GM12892 (cell line): ENCODE measurements at places on chromosomes 3 and 15.

DNA sequence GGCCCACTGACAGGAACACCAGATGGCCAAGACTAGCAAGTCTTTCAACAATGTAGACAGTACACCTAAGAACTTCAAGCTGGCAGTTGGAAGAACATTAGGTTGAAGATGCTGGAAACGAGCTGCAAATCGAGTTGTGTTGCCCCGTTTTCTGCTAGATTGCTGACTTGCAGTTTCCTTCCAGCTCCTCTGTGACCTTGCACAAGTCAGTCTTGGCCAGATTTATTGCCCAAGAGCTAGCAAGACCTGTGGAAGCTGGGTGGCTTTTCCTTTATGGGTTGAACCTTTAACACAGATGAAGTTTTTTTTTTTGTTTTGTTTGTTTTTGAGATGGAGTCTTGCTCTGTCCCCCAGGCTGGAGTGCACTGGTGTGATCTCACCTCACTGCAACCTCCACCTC lies 2.9 kb upstream of the RBM6 start:
- no peak for DNase-seq

- no peak for DNase-seq
Observed at GRCh38 chr3:70982700-70983140, 600.8 kb downstream of the FOXP1 start.

DNA sequence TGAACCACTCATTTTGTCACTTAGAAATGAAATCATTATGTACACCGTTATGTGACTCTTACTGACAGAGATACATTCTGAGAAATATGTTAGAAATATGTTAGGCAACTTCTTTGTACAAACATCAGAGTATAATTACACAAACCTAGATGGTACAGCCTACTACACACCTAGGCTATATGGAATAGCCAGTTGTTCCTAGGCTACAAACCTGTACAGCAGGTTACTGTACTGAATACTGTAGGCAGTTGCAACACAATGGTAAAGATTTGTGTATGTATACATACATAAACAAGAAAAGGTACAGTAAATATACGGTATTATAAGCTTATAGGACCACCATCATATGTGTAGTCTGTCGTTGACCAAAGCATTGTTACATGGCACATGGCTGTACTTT lies 3.7 kb downstream of the SACM1L start:
- no peak for DNase-seq

DNA sequence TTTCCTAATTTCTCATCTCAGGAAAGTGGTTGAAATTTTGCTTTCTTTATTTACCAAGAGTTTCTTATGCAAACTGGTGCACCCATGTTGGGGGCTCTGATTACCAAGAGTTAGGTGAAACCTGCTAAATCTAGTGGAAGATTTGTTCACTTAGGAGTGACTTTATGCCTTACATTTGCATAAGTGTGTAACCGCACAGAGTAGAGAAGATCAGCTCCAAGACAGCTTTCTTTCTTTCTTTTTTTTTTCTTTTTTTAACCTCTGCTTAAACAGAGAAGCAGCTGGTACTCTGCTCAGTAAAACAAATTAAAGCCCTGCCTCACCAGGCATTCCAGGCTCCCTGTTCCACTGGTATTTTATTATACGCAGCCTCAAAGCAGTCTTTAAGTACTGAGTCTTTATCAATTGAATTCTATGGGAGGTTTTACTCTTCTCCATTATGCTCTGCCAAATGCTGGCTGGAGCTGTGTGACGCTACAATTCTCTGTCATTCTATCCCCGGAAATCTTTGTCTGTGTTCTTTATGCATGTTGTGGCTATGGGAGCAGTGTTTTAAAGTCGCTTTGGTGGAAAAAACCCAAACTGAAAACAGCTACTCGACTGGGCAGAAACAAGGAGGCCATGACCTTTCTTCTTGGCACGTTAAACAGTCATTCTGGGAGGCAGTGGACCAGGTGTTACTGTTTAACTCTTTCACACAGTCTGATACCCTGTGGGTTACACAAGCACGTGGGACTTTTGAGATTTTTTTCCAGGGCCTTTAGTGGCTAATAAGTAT lies 55.2 kb upstream of the GBE1 start:
- DNase-seq = no peak

GRCh38 chr3:53813876-53814275 lies 32.3 kb downstream of the CHDH start:
- DNase-seq = no peak

DNA sequence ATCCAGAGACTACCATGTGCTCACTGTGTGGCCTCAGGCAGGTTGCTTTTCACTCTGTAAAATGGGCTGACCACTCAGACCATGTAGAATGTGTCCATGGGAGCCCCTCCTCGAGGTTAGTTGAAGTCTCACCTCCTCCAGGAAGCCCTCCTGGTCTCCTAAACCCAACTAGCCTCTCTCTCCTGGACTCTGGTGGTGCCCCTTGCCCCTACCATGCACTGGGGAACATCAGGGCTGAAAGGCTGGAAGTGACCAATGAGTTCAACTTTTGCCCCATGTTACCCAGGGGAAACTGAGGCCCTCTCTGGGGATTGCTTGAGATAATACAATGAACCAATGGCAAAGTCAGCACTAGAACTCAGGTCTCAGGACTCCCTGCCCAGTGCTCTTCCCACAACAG lies 69.2 kb upstream of the SLC6A6 start:
- no peak for DNase-seq

GRCh38 chr3:112682361-112682760 lies 41.4 kb upstream of the CCDC80 start:
- DNase-seq = no peak

GRCh38 chr3:104175696-104176095 lies 1191.0 kb upstream of the ALCAM start:
- DNase-seq = no peak

DNA sequence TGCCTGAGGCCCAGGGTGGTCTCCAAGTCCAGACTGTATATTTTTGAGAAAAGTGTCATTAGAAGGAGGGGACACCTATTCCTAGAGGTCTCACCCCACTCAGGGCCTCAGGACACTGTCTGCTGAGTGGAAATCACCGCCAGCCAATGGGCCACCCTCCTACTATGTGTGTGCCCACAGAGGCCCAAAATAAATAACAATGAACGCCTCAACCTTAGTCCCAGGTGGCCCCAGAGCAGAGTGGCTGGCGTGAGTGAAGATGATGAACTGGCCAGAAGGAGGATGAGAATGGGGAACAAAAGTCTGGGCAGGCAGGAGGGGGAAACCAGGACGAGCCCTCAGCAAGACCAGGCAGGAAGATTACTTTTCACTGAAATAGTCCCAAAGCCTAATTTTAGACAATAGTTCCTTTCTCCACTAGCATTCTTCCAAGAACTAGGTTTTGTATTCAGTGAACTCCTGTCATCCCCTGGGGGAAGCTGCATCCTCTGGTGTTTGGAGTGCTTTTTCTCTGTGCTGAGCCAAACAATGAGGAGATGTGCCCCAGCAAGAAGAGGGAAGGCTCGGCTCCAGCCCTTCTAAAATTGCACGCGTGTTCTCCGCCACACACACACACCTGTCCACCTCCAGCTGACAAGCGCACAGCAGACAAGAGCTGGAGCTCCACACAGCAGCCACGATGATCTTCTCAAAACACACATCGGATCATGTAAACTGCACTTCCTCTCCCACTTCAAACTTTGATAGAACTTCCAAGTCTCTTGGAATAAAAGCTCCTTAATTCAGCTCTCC lies 72.2 kb downstream of the ADCY5 start:
- DNase-seq = no peak

- no peak for DNase-seq
Observed at GRCh38 chr3:126780666-126781065, 76.6 kb downstream of the CHCHD6 start.

GRCh38 chr3:89138048-89138447 lies 30.6 kb downstream of the EPHA3 start:
- DNase-seq = no peak

DNA sequence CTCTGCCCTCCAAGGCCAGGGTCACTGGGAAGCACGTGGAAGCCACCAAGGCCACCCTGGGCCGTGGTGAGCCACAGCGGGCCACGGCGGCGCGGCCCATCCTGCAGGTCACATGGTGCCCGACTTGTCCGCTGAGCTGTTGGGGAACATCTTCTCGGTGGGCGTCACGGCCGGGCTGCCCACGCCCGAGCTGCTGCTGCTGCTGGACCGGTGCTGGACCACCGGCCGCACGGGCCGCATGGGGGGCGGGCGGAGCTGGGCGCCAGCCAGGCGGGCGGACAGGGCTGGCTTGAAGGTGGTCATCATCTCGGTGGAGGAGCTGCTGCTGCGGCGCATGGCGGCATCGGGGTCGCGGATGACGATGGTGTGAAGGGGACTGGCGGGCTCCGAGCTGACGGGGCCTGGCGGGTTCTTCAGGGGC lies 22.1 kb upstream of the RAD18 start:
- DNase-seq = no peak

DNA sequence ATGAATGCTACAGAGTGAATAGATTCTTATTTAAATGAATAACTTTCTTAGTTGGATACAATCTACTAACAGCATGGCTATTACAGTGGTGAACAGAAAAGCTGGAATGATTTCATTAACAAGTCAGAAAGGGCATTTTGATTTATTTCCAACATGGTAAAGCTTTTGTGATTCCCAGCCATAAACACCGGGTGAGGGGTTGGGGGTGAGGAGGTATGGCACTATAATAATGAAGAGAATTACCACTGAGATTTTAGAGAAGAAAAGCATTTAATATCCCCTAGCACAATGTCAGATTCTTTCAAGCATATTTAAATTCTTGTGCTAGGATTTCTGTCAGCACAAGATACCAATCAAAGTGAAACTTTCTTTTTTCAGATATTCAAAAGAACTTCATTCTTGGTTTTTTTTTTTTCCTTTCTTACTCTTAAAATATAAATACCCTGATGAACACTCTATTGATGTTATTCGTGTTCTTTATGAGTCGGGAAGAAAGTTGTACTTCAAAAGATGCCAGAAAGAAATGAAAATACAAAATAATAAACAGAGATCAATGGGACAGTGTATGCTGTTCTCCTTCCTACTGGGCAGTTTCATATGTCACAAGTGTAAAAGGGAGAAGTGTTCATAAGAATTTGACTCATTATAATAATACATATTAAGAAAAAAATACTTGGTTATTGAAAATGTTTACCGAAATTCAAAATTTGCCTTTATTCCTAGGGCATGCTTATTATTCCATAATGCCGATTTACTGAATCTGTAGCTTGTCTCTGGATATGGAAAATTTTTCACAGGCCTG lies 522.8 kb downstream of the CADM2 start:
- DNase-seq = no peak

DNA sequence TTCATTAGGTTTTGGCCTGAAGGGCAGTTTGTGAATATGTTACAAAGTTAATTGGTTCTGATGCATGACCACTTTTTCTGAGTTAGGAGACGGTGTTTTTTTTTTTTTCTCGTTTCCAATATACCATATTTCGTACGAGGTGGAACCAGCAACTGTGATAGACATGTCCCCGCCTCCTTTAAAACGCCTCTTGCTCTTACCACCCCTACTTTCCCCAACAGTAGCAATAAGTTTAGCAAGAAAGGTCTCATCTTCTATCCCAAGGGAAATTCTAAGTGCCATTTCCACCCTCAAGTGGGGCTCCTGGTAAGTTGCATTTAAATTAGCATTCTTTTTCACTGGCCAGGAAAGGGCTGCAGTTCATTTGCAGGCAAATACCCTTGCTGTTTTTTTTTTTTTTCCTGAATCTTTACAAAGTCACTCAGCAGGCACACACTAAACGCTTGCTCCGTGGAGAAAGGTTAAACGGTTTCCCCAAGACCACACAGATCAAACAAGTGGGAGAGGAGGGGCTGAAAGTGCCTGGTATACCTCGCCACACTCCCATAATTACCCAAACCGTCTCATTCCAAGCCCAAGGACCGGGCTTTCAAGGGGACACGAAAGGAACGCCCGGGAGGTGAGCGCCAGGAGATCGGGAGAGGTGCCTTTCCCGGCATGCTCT lies 39.5 kb upstream of the MGA start:
- DNase-seq = no peak

DNA sequence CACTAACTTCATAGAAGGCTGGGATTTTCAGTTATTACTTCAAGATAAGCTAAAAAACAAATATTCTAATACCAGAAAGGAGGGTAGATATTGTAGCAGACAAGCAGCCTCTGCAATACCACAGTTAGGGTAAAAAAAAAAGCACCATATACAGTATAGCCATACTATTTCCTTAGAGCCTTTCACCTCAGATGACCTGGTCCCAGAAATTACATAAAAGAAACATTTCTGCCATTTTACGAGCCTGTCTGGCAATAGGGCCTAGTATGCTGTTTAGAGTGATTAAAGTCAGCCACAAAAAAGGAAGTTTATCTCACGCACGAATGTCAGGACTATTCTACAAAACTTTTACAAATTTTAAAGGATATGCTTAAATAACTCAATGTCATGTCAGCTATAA lies 1016.6 kb downstream of the PLOD2 start:
- DNase-seq = no peak

DNA sequence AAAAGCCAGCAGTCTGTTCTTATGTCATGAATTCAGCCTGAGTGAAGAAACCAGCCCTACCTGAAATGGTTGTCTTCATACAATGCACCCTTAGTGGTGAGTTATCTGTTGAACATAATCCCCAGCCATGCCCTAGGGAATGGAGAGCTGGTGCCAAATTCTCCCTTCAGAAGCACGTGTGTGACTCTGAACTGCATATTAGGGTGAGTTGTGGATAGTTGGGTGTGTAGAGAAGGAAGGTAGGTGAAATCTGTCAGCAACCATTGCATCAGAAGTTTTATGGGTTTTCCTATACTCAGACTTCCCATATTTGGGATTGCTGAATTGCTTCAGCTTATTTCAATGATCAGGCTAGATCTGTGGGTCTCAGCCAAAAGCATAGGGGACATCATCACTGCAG lies 46.5 kb upstream of the TP63 start:
- no peak for DNase-seq

DNA sequence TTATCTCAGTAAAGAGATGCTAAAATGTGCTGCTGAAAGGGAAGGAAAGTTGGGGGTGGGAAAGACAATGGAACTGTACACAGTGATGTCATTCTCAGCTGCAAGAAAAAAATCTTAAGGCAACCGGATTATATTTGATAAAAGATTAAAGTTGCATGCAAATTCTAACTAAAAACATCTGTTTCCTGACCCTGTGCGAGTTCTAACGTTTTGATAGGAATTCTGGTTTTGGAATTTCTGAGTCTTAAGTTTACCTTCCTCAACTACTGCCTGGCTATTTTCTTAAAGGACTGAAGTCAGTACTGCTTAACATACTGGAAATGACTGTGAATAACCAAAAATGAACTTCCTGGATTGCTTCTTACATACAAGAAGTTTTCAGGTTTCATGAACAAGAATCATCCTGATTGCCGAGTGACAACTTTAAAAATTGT lies 115.5 kb downstream of the SLC25A26 start:
- no peak for DNase-seq
